ENCODE measurements at places on chromosomes 12 and 14.

DNA sequence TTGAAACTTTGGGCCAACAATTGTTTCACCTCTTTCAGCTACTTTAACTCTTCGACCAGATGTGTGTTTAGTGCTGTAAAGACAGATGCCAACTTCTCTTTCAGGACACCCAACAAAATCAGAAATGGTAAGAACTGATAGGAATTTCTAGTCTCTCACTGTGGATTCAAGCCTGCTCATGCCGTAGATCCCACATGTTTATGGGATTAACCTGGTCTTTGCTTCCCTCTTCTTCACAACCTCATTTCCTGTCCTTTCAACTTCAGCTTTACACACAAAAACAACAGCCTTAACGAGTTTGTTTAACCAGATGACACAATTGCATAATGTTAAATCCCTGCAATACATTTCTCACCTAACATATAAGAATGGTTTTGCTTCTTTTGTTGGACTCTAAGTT, 1031.9 kb upstream of the LRFN5 start:
- no peak for DNase-seq

GRCh38 chr14:94850309-94851211, 80.6 kb upstream of the GSC start:
- no peak for DNase-seq

DNA sequence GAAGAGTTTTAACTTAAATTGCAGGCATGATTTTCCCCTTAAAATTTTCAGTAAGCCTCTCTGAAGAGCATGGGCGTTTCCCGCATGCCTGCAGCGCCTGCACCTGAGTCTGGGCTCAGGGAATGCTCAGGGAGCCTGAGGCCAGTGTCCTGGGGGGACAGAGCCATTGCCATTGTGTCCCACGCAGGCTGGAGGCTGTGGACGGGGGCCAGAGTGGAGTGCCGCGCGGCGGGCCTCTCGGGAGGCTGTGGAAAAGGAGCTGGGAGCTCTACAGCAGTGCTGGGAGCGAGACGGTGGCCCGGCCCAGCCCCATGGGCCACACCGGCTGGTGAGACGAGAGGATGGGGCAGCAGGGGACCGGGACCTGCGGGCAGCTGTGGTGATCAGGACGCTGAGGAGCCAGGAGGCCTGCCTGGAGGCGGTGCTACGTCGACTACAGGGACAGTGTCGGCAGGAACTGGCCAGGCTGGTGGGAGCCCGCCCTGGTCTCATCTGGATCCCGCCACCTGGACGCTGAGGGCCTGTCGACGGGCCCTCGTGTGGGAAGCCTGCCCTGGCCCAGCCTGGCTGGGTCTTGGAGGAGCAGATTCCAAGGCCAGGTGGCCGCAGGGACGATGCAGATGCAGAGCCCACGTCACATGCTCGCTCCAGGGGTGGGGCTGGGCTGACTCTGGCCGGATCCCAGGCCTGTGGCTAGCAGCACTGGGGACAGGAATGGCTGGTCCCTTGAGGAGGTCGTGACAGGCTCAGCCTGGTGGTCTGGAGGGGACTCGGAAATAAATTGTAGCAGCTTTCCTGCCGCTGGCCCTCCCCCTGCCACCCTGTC, 7.6 kb downstream of the TEDC1 start:
- DNase-seq, result no peak

DNA sequence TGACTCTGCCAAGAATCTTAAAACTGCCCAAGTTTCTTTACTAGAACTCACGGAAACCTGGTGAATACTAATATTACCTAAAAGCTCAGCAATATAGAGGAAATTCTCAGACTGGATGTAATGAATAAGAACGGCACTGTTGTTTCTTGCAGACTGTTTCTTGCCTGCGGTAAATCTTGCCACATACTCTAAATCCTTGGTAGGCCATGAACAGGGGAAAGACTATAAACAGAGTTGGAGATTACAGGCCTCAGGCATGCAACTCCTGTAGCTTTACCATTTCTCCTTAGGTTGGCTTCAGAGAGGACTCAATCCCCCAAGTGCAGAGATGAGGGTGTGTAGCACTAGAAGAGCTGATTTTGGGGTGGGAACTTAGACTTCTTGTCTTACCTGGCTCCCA, 1.1 kb downstream of the ALDH6A1 start:
- no peak for DNase-seq

DNA sequence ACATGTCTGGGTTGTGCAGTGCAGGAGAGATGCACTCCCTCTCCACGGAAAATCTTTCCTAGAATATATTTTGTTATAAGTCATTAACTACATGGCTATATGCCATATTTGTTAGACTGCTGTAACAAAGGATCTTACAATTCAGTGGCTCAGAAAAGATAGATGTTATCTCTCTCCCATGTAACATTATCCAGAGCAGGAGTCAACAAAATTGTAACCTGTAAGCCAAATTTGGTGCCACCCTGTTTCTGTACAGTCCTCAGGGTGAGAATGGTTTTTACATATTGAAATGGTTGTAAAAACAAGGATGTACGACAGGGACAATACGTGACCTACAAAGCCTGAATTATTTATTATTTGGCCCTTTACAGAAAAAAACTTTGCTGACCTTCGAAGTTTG, 155.5 kb downstream of the KIF21A start:
- no peak for DNase-seq

- DNase-seq, result no peak
Measured at GRCh38 chr14:103404032-103404918, 19.1 kb downstream of the MARK3 start.

- no peak for DNase-seq
Measured at GRCh38 chr14:76432827-76433752, 57.2 kb downstream of the ESRRB start.

GRCh38 chr12:13288501-13288900, 92.0 kb downstream of the EMP1 start:
- DNase-seq, result no peak

- DNase-seq, result no peak
Measured at GRCh38 chr12:11171969-11172675, 1.1 kb downstream of the SMIM10L1 start.

GRCh38 chr14:86331341-86331740, 801.4 kb downstream of the FLRT2 start:
- no peak for DNase-seq

GRCh38 chr14:75514673-75515628, 7.3 kb upstream of the BATF start:
- no peak for DNase-seq
